ENCODE measurements at places on chromosomes 7 and 10. TPM values are rescaled to one million over a fixed set of nuclear protein-coding genes. Genes with fewer than 3 reads are reported as not detected.

- DNase-seq, result peak; percentile 30
- no peaks in the 10 kb centered on the region for H3K27me3 ChIP-seq
- H3K4me3 ChIP-seq, result peak overlapping the region; percentile 55
- H3K36me3 ChIP-seq, result no peaks in the 10 kb centered on the region
- no peak overlapping the region for H3K27ac ChIP-seq
These were observed 26.4 kb upstream of the GNA12 start for GRCh38 chr7:2870471-2870931.

- no peak overlapping the region for H3K4me3 ChIP-seq
- H3K27ac ChIP-seq, result no peak overlapping the region
- H3K4me1 ChIP-seq, result no peaks in the 10 kb centered on the region
- no peaks in the 10 kb centered on the region for H3K36me3 ChIP-seq
- no peaks in the 10 kb centered on the region for H3K27me3 ChIP-seq
These were observed 194.6 kb upstream of the PHYHIPL start for GRCh38 chr10:58981846-58982245.

DNA sequence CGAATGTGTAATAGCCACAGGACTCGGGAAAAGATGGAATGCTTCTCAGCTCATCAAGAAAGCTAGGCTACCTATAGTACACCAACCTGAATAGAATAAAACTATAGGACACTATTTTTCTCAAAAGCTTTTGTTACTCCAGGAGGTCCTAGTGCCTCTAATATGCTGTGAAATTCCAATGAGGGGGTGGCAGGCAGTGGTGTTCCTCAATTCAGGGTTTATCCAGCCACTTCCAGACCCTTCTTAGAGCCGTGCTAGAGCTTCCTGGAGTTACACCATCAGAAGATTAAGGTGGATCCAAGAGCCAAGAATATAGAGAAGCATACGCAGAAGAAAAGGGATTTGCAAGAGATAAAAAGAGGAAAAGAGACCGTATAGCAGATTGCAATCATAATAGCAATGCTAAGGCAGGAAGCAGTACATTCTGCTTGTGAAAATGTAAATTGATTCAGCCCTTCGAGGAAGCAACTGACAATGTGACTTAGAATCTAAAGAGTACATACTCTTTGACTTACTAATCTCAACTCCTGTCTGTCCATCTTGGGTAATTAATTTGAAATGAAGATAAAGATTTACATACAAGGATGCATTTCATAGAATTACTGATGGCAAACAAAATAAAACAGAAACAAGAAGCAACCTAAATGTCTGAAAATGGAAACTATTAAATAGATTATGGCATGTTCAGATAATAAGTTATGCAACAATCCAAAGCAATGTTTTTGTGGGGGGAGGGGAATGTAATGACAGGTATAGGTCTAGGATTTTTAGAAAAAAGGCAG, 2.1 kb downstream of the ST8SIA6 start:
- no peaks in the 10 kb centered on the region for H3K4me1 ChIP-seq
- H3K27ac ChIP-seq, result peak overlapping the region; percentile 50
- DNase-seq, result no peak
- no peaks in the 10 kb centered on the region for H3K36me3 ChIP-seq
- no peaks in the 10 kb centered on the region for H3K27me3 ChIP-seq

NPY4R2 gene
- total RNA-seq, result not detected

GLI3 gene
- 29.9 TPM for total RNA-seq

TSPAN33 gene
- 3.9 TPM for total RNA-seq

GRCh38 chr10:103852856-103853255, 2.5 kb downstream of the SH3PXD2A start:
- no peak for DNase-seq
- peak overlapping the region; percentile 84 for H3K27ac ChIP-seq
- no peaks in the 10 kb centered on the region for H3K36me3 ChIP-seq
- H3K4me1 ChIP-seq, result peaks cover 17% of the 10 kb centered on the region
- no peaks in the 10 kb centered on the region for H3K27me3 ChIP-seq
